Myocyte (in vitro differentiated cells): ENCODE measurements at places on chromosomes 7 and 10. TPM values are rescaled to one million over a fixed set of nuclear protein-coding genes. Genes with fewer than 3 reads are reported as not detected.

OR2A1 gene
- not detected in 2 replicates for total RNA-seq

SLC13A1 gene
- total RNA-seq, result not detected in 2 replicates

CUL2 gene
- total RNA-seq, result 31.2 and 39.4 TPM in 2 replicates

DDC gene
- total RNA-seq, result not detected in 2 replicates

GOT1 gene
- total RNA-seq, result 25.2 and 53.3 TPM in 2 replicates

GIMAP4 gene
- total RNA-seq, result not detected in 2 replicates

DNA sequence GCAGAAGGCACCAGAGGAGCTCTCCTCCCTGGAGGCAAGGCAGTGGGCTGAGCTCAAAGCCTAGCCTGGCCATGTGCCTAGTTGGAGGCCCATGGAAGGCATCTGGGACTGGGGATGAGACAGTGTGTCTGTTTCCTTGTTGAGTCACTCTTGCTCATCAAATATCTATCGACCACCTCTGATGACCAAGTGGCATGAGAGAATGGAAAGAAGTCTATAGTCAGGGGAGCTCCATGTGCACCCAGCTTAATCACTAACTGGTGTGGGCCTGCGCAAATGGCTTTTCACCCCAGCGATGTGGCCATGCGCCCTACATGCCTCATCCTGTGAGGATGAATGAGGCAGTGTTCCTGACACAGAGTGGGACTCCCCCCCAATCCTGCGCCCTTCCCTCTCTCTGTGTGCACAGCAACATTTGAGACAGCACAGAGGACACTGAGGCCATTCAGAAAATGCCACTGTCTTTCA, 229.9 kb downstream of the RPS24 start:
- DNase-seq, result peak; percentile 45

DNA sequence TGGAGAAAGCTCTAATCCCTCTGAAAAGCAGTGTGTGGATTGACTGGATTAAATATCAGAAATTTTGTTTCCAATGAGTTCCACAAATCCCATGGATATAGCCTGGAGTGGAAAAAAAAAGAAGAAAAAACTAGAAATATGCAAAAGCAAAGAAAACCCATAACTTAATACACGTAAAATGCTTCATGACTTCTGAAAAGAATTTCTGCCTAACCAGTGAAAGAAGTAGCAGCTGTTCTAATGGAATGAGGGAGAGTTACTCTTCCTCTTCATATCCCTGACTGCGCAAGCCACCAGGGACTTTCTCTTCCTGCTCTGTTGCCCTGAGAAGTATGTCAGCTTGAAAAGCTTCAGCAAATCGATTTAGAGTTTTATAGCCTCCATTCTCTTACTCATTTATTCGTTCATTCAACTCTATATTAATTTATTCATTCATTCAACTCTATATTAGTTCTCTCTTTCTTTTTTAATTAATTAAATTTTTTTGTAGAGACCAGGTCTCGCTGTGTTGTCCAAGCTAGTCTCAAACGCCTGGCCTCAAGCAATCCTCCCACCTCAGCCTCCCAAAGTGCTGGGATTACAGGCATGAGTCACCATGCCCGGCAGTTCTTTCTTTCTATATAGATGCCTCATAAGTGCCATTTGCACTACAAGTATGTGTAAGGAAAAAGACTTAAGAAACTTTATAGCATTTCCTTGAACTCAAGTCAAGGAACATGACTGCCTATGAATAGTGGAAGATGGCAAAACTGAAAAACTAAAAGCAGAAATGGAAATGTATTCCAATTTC, 447.3 kb upstream of the NRP1 start:
- DNase-seq, result peak; percentile 67

GRCh38 chr7:126411032-126411820, 841.5 kb downstream of the GRM8 start:
- peak; percentile 22 for DNase-seq

- no peak for DNase-seq
Observed at GRCh38 chr7:86012971-86013370, 630.7 kb upstream of the GRM3 start.

GRCh38 chr10:14936584-14936983, 17.3 kb downstream of the DCLRE1C start:
- no peak for DNase-seq

DNA sequence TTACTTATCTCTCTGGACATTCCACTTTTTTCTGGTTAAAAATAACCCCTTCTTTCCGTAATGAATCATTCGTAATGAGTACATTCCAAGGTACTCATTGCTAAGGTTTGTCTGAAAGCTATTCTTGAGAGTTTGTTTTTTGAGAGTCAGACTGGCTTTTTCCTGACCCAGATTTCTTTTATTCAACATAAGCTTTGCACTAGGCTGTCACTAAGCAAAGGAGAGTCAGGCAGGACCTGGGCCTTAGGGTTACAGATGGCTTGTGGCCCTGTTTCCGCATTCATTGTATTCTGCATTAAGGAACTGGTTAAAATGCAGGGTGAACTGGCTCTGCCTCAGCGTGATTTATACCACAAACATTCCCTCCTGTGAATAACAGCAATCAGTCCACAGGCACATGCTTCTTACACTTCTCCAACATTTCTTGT, 84.1 kb downstream of the POM121L12 start:
- peak; percentile 33 for DNase-seq

GRCh38 chr7:116307253-116307652, 96.9 kb downstream of the TES start:
- DNase-seq, result no peak

DNA sequence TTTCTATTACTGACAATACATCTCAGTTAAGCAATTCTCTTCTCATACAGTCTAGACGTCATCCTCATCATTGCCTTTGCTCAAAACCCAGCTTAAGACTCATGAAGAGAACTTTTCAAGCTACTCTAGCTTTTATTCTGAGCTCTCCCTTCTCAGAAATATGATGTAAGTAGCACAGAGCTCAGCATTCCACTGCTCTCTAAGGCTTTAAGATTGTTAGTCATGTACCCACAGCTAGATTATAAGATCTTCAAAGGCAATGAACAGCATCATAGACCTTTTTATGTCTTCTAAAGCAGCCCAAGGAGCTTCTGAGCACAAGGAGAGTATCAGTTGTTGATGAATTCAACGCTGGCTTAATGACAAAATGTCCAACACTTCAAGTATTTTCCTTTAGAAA, 119.3 kb downstream of the NRP1 start:
- peak; percentile 56 for DNase-seq
